Urothelium cell line (cell line): ENCODE measurements at places on chromosomes 5 and 9.
A peak's percentile ranks its signal among the peaks of the same experiment; 100 is the strongest.

DNA sequence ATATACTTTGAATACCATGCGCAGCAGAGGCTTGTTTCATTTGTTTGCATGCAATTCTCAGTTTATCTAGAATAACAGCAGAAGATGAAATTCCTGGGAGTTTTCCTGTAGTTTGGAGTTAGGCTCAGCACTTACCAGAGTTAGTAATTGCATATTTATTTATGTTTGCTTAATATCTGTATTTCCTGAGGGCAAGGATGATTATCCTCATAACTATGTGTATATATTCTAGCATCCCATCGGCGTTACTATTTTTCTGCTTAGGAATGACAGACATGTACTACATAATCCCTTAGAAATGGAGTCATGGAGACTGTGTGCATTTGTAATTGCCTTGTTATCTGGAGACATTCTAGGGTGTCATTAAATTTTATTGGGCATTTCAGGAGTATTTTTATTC lies 1184.8 kb downstream of the DTWD2 start:
- no peak for DNase-seq

- peak; percentile 83 for DNase-seq
Observed at GRCh38 chr5:147310059-147310704, 75.4 kb downstream of the STK32A start.

DNA sequence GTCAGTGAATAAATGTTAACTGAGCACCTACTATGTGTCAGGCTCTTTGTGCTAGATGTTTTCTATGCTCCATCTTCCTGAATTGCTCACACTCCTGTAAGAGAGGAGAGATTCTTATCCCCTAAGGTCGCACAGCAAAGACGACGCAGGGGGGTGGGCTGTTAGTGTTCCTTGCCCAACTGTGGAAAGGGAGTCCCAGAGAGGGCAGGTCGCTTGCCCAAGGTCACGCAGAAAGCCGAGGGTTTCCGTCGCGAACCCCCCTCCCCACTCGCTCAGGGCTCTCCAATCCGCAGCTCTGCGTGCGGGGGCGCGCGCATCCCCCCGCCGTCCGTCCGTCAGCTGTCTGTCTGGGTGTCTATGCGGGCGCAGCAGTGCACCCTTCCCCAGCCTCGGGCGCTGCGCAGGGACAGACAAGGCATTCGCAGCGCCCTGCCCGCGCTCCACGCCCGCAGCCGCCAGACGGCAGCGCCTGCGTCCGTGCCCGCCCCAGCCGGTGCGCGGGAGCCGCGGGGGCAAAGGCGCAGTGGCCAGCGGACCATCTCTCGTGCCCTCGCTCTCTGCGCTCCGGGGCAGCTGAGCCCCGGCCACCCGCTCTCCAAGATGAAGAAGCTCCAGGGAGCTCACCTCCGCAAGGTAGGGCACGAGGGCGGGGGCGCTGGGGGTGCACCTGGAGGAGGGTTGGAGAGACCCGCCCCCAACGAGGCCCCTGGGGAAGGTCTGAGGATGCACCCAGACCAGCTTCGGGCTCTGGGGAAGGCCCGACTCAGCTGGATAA lies at the start of gene SLC6A7:
TSS of gene SLC6A7 (plus strand) at position 335 of the 775 bp plus-strand sequence. CDS start at position 601, 266 bp downstream.
- DNase-seq = no peak

DNA sequence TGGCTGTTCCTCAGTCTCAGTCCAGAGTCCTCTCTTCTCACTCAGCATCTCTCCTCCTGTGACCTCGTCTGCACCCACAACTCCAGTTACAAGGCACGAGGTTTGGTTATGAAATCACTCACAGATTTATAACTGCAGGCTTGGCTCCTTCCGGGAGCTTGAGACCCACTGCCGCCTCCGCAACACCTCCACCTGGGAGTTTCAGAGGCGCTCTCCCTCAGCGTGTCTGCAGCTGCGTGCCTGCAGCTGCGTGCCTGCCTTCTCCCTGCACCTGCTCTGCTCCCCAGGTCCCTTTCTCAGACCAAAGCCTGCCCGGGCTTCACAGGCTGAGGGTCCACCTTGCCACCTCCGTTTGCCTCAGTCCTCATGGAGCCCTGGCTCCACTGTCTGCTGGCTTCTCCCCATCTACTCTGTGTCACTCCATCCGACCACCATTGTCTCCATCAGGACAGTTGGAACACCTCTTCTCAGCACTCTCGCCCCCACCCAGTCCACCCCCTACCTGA lies 51.5 kb downstream of the HRH2 start:
- DNase-seq = no peak

DNA sequence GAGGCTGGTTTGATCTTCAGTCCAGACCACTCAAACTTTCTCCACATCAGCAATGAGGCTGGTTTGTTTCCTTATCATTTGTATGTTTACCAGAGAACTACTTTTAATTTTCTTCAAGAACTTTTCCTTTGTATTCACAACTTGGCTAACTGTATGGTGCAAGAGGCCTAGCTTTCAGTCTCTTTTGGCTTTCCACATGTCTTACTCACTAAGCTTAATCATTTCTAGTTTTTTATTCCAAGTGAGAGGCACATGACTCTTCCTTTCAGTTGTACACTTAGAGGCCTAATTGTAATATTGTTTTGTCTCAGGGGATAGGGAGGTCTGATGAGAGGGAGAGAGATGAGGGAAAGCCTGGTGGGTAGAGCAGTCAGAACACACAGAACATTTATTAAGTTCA lies 554.0 kb upstream of the ARRDC3 start:
- no peak for DNase-seq

DNA sequence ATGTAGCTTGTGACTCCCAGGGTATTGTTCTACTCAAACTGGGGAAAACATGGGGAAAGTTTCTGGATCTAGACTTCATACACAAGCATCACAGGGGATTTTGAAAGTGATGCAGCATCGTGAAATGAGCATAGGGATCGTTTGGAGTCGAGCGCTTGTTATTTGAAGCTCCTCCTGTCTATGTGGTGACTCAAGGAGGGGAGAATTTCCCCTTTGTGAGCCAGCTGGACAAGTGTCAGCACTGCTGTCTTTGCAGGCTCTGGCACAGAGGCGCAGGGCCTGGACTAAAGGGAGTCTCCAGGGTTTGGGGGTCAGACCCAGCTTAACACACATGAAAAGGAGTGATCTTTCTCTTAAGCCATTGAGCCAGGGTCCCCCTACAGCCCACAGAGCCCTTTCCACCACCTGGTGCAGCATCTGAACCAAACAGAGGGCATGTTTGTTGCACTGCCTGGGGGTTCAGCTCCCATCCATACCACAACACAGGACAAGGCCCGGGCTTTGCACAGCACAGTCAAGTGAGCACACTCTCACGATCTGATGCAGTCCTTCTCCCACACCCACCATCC lies 51.0 kb downstream of the IRF1 start:
- DNase-seq = no peak

DNA sequence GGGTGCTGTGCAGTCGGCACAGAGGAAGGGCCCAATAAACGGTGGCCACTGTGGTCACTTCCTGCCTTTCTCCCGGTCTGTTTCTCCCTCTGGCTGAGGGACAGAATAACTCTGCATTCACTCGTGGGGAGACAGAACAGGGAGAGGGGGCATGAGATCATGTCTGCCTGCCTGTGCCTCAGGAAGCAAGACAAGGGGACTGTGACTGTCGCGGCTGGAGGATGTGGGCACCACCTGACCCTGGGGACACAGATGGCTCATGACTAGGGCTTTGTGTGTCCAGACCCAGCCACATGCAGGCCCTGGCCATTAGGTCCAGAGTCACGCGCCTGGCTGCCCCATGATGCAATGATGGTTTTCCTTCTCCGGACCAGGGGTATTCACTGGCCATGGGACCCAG lies 5.8 kb downstream of the TRUB2 start:
- no peak for DNase-seq

- no peak for DNase-seq
Observed at GRCh38 chr5:139636207-139636792, 11.8 kb upstream of the CXXC5 start.

- DNase-seq = no peak
Observed at GRCh38 chr5:74617202-74617601, 23.3 kb downstream of the ENC1 start.
